ENCODE measurements at places on chromosomes 1 and 21.

DNA sequence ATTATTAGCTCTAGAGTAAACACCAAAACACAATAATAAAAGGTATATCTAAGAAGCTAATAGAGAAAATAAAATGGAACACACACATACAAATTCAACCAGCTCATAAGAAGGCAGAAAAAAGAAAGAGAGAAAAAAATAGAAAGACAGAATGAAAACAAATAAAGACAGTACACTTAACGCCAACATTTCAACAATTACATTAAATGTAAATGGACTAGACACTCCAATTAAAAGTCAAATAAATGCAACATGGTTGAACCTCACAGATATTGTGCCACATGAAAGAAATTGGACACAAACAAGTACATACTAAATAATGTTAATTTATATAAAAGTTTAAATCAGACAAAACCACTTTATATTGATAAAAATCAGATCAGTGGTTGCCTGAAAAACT is 56.0 kb downstream of the SLC44A5 start:
- no peak for DNase-seq

GRCh38 chr1:98304888-98305287 is 356.6 kb upstream of the SNX7 start:
- DNase-seq: no peak

DNA sequence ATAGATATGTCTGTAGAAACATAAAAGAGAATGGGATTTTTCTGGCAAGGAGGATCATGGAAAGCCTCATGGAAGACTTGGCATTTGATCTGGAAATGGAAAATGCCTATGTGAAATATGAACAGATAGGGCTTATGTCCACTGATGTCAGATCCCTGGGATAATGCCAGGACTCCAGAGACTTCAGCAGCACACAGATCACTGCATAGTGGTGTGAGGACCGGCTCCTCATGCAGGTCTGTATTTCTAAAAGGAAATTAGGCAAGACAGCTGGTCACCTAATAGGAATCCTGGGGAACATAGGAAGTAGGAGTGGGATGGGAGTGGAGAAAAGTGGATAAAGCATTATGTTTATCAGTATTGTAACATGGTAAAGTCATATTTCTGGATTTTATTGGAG is 56.8 kb upstream of the IPO9 start:
- no peak for DNase-seq

DNA sequence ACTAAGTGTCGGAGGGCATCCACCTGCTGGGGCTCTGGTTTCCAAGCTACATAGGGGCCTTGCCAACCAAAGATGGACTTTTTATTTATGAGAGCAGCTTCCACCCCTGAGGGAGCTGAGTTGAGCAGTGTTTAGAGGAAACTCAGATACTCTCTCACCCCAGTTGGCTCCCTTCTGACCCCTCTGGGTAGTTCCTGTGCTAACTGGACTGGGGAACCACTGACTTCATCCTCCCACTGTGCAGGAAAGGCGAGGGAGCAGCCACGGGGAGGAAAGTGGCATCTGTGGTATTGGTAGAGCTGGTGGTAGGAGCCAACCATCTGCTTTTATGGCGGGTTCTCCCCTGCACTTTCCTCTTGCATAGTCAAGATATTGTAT is 70.4 kb downstream of the MPZL1 start:
- DNase-seq: no peak

DNA sequence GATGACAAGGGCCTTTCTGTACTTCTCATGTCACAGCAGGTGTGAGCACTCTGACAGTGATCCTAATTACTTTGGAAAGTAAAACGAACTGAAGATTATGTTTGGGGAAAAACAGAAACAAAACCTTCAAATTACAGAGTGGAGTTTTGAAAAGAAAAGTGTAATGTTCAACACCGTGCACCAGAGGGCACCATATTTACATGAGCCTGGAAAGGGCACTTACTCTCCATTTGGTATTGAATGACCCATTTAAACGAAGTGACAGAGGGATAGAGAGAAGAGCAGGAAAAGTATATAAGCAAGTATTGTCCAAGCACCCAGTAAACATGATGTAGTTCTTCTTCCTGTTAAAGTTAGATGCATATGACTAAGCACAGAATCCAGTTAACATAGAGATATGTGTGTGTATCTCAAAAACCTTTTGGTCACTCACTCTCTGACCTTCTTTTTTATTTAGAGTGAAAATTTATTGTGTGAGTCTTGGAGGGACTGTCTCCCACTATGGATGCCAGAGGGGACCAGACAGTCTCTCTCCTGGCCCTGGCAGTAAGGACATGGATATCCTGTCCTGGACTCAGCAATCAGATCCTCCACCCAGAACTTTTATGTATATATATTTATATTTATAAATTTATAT is 3.8 kb upstream of the RGSL1 start:
- DNase-seq: peak; percentile 40

GRCh38 chr1:1755852-1756251 is 22.4 kb downstream of the NADK start:
- DNase-seq: no peak

- no peak for DNase-seq
These were observed 3.0 kb upstream of the PM20D1 start for GRCh38 chr1:205852969-205853368.

- DNase-seq: no peak
These were observed 11.9 kb downstream of the ETS2 start for GRCh38 chr21:38817371-38818324.

DNA sequence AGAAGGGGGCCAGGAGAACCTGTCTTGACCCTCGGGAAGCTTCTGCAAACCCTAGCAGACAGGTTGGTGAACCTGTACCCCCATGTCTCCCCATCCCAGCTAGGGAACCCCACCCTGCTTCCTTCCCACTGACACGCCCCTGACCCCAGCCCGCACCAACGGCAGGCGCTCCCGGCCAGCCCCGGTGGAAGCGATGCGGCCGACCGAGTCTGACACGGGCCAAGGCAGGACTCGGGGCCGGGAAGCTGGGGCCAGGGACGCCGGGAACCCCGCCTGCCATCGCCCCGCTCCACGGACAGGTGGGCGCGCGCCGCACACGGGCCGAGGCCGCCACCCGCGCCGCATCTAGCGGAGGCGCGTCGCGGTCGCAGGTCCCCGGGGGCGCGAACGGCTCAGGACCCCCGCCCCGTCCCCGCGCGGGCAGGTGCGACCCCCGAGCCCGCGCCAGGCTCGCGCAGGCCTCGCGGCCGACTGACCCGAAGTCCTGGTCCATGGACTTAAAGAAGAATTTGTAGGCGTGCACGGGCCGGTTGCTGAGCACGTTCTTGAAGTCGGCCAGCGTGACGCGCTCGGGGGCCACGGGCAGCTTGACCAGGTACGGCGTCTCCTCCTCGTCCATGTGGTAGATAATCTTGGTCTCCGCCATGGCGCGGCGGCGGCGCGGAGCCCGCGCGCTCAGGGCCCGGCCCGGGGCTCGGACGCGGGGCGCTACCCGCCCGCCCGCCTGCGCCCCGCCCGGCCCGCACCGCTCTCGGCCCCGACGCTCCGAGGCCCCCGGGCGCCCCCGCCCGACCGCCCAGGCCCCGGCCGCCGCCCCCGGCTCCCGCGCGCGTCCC is 580 bp downstream of the DVL1 start:
- no peak for DNase-seq

GRCh38 chr1:209412036-209412435 is 171.5 kb upstream of the CAMK1G start:
- DNase-seq: no peak

- DNase-seq: no peak
These were observed 431.4 kb downstream of the BRINP3 start for GRCh38 chr1:190046231-190046630.

DNA sequence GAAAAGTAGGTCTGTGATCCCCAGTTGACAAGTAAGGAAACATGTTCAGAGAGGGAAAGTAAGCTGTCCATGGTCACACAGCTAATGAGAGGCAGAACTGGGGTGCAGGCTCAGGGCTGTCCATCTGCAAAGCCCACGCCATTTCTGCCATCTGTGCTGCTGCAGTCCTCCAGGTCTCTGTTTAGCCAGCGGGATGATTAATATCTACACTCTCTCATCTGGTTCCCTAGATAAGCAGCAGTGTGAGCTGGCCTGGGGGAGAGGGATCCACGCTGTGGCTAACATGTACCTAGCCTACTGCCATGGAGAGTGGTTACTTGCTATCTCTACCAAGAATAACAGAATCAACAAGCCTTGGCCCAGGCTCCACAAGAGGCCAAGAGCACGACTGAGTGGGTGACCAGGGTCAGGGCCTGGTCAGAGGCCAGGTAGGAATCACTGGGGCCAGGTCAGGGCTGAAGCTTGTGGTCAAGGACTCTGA is 75.2 kb downstream of the TRABD2B start:
- no peak for DNase-seq

DNA sequence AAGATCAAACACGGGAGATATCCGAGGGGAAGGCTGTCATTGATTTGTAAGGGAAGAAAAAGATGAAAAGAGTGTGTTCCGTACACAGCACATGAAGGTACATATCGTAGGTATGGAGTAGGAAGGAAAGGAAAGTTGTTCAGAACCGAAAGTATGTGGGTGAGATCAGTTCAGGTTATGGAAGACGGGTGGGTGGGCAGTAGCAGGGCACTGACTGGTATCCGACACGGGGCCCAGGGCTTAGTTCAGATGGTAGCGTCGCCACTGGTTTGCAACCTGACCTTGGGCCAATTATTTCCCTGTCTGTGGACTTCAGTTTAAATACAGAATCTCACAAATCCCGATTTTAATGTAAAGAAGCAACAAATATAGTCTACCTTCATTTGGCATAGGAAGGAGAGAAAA is 27.8 kb upstream of the A3GALT2 start:
- no peak for DNase-seq

DNA sequence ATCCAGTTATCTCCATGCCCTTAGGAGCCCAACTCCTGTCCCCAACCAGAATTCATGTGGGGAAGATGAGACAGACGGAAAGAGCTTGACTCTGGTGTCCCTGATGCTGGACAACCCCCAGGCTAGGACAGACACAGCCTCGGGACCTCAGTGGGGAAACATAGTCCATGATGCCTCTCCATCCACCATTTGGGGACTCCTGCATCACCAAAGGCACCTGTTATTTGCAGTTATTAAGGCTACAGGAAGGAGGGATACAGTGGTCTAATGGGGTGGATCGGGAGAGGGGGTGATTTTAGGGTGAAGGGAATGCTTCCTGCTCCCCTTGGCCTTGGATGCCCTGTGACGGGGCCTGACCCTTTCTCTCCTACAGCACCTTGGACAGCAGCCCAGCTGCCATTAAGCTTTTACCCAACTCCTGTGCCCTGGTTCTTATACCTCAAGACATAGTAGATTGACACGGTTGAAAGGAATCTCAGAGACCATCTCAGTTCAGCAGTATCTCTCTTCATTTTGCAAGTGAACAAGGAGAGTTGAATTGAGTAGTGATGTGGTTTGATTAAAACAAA is 111.6 kb downstream of the MATN1 start:
- DNase-seq: no peak

DNA sequence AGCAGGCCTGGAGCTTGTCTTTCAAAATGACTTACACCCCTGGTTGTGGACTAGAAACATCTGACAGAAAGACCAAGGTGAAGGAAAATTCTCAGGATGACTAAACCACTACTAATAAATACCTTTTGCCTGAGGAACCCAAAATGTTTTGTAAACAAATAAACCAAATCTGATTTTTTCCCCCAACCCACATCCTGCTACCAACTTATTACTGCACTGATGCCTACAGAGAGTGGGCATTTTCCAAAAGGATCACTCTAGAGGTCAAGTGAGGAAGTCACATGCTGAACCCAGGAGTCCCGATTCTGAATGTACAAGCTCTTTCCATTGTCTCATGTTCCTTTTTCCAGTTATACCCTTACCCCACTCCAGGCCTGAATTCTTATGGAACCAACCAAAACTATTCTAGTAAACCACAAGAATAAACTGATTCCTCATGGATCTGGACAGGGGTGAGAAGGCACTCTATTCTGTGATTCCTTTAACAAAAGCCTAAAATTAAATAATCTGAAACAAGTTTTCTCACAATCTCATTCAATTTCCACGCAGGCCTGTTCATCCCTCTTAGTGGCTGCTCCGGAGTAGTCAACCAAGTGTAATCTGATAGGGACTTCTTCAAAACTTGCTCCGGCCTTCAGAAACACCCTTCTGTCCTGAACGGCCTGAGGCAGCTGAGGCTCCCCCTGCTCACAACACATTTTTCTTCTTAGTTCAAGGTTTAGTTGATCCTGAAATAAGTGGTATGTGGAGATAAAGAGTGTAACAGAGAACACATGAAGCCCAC is 1.4 kb downstream of the PI4KB start:
- DNase-seq: no peak

DNA sequence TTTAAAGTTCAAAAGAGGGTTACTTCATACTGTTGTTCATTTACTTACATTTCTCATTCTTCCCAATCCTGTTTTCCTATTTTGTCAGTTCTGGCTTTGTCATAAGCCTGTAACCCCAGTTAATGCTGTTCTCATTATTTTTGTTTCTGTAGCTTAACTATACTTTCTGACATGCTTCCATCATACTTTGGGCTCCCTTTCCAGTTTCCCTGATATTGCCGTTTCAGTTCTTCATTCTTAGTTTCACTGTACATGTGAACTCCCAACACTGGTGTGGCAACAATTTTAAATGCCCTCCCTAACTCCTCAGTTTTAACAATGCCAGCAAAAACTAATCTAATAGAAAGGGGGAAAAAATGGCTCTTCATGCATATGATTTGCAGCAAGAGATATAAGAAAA is 456.7 kb downstream of the LMO4 start:
- no peak for DNase-seq

DNA sequence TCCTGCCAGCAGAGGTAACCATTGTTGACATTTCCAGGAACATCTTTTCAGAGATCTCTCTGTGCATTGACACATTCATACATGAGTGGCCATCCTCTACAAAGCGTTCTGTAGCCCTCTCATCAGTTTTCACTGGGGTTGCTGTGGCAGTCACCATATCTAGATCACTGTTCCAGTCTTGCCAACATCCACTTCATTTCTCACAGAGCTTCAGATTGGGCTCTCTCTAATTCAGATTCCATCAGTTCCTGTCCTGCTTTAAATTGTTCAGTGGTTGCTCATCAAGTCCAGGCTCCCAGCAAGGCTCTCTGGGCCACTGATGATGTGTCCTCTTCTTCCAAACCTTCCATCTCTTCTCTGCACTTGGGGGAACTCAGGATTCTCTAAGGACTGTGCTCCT is 173.7 kb downstream of the KCNJ6 start:
- DNase-seq: no peak

Measured in NCI-H187 (cell line).